Activated CD4-positive, alpha-beta T cell treated with anti-CD3 and anti-CD28 coated beads for 48 hours (primary cell): ENCODE measurements at places on chromosomes 4 and X.
A peak's percentile ranks its signal among the peaks of the same experiment; 100 is the strongest.

- DNase-seq, result no peak
Observed at GRCh38 chr4:168859888-168860694, 150.0 kb downstream of the CBR4 start.

GRCh38 chr4:144362366-144362765 is 221.8 kb upstream of the GYPA start:
- no peak for DNase-seq

DNA sequence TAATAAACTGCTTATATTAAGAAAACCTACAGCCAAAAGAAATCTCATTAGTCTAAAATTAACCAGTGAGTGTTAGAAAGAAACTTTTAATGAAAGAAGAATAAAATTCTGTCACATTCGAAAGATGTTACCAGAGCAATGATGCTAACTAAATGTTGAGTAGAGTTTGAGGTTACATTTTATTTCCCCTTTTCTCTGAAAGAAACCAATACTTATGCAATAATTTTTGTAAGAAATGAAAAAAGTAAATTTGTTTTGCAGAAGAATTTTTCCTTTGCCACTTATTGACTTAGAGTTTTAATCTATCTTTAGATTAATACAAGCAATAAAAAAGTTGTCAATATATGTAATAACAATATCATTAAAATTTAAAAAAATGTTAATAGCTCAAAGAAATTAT is 574.0 kb upstream of the GALNTL6 start:
- no peak for DNase-seq

GRCh38 chr4:155405059-155405458 is 28.3 kb upstream of the MAP9 start:
- no peak for DNase-seq

GRCh38 chr4:48910511-48910910 is 3.9 kb upstream of the OCIAD2 start:
- DNase-seq, result no peak

GRCh38 chrX:31872007-31872406 is 800.2 kb upstream of the FTHL17 start:
- DNase-seq, result no peak

- no peak for DNase-seq
Observed at GRCh38 chr4:99983289-99983943, 33.3 kb upstream of the H2AZ1 start.

DNA sequence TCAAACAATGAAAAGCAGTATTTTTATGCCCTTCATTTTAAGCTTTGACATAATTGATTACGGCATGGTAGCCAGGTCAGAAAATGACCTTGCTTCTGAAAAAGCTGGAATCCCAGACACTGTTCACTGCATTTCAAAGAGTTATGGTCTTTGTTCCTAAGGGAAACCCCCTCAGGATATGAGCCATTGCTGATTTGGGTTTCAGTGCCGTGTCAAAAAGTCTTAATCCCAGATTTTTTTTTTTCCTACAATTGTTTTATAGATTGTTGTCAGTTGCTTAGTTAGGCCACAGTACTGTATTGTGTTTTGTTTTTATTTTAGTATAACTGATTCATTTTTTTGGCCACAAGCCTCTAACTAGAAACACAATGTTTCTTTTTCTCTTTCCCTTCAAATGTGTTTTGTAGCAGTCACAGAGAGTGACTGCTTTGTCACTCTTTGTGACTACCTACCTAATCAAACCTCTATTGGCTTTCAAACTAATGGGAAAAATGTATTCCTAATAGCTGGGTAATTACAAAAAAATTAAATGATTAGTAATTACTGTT is 10.3 kb downstream of the WDR44 start:
- DNase-seq, result no peak

GRCh38 chr4:86319390-86319789 is 40.5 kb downstream of the MAPK10 start:
- DNase-seq, result no peak

GRCh38 chrX:4091046-4091760 is 377.8 kb upstream of the PRKX start:
- no peak for DNase-seq

GRCh38 chr4:25058796-25059195 is 28.1 kb upstream of the LGI2 start:
- DNase-seq, result no peak

GRCh38 chr4:100981447-100982204 is 365.7 kb downstream of the PPP3CA start:
- DNase-seq, result no peak

DNA sequence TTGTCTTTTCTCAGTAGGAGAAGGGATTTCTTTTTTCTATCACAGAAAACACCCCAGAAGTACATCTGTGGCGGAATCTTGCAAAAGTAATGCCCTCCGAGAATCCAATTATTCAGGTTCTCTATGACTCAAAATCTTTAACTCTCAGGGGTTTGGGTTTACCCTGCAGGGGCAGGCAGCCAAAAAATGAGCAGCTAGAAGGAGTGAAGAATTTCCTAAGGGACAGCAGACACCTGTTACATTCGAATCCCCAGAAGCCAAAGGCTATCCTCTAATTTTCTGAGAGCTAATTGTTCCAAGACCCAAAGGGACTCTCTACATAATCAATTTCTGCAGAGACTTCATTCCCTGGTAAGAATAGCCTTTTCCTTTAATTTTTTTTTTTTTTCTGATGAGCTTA is 27.5 kb upstream of the CBR4 start:
- DNase-seq, result no peak

DNA sequence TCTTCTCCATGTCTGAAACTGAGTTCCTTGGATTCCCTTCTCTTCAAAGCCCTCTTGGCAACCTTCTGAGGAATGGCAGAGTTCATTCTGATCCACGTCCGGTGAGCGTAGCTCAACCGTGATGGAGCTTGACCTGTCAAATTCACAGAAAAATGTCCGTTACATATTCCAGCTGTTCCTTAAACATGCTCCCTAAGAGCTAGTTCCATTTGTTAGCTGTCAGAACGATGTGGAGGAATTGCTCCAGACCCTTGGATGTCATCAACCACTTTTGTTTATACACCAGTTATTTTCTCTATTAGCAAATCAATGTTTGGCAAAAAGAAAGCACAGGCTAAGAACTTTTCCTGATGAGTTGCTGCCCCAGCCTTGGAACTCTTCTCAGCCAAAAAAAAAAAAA is 50.1 kb downstream of the NHS start:
- no peak for DNase-seq

DNA sequence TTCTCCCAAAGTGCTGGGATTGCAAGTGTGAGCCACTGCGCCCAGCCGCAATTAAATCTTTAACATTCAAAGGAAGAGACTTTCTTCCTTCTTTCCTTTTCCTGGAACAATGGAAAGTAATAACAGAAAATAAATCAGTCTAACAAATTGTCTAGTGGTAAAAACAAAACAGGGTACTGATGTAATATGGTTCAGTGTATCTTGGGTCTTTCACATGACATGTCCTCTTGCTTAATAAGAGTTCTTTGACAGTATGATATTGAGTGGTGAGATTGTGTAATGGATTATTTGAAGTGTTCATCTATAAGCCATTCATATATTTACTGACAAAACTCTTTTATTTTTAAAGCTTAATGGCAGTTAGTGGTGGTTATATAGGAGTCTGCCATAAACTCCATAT is 256.6 kb downstream of the SPRY1 start:
- DNase-seq, result no peak

DNA sequence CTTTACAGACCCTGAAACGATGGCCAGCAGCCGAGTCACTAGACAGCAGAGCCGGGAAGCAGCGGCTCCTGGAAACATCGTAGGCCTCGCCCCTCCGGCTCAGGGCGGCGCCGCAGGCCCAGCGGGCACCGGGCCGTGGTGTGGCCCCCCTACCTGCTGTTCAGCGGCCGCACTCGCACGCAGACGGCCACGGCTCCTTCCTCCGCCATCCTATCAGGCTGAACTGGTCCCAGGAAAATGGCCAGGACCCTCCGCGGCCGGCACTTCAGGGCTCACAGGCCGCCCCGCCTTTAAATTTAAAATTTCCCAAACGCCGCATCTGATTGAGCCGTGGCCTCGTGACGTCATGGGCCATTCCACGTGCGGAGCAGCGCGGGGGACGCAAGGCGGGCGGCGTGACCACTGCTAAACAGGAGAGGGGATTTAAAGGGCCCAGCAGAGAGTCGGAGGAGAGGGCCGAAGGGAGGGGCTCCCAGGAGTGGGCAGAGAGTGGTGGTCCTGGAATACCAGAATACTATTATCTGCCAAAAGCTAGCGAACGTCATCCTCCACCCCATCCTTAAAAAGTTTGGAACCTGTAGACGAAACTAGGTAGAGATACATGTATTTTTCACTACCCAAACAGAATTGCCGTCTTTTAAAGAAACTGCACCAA is at the start of gene CENPE:
CENPE (minus strand) TSS at position 233 of the 655 bp plus-strand sequence; CDS start at position 209, 24 bp downstream.
- DNase-seq, result peak; percentile 91

DNA sequence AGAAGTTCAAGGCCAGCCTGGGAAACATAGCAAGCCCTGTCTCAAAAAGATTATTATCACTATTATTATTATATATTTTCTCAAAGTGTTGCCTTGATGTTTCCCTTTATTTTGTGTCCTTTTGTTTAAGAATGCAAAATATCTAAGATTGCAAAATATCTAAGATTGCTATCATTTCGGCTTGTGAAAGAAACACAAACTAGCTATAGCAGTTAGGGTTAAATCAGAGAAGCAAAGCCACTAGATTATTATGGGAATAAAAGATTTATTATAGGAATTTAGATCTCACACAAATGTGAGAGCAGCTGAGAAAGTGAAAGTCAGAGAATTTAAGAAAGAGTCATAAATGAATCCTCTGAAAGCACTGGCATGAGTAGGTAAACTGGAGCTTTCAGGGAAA is 18.0 kb upstream of the TMEM184C start:
- no peak for DNase-seq

DNA sequence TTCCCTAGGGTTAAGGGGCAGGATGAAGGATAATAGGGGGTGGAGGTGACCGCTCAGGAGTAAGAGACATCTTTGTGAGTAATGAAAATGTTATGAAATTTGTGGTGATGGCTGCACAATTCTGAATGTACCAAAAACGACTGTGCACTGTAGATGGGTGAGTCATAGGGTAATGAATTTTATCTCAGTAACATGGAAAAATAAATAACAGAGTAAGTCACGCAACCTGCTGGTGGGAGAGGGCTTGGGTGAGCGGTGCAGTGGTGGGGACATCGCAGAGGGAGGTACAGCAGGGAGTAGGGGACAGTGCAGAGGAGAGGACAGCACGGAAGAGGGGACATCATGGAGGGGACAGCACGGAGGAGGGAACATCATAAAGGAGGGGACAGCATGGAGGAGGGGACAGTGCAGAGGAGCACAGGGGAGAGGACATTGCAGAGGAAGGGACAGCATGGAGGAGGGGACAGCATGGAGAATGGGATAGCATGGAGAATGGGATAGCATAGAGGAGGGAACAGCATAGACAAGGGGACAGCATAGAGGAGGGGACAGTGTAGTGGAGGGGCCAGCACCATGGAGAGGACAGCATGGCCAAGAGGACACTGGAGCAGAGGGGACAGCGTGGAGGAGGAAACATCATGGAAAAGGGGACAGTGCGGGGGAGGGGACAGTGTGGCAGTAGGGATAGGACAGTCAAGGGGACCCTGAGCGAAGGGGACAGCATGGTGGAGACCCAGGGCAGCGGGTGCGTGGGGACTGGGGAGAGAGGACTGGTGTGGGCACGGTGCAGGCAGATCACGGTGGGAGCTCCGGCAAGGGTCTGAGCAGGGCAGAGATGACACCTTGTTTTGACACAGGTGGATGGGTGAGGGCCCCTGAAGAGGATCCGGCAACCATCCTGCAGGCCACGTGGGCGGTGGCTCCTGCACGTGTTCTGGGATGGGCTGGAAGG is 68.5 kb upstream of the MXD4 start:
- DNase-seq, result no peak

DNA sequence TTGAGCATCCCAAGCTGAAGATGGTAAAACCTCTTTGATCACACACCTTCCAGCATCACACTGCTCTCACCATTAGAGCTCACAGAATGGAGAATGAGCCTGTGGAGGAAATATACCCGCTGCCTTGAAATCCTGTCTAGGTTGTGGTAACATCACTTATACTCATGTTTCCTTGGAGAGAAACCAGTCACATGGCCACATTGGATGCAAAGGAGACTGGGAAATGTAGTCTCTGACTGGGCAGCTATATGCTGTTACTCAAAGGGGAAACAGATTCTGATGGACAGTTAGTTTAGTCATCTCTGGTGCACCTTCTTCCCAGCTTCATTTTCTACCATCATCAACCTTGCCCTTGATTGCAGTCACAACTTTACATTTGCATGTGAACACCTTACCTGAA is 286.3 kb downstream of the ANKRD50 start:
- no peak for DNase-seq

DNA sequence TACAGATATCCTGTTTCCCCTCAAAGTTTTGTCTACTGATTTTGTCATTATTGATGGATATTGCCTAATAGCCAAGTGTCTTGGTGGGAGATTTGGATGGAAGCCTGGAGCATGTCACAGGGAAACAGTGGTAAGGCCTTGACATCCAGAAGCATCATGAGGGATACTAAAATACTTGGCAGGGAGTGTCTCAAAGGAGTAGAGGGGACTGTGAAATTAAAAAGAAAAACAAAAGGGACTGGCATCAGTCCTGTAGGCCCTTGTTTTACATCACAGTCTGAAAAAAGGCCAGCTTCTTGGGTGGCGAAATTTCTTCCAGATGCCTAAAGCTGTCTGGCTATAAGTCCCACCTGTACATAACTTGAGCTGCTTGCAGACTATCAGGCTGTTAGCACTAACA is 83.8 kb downstream of the GUCY2F start:
- DNase-seq, result no peak

DNA sequence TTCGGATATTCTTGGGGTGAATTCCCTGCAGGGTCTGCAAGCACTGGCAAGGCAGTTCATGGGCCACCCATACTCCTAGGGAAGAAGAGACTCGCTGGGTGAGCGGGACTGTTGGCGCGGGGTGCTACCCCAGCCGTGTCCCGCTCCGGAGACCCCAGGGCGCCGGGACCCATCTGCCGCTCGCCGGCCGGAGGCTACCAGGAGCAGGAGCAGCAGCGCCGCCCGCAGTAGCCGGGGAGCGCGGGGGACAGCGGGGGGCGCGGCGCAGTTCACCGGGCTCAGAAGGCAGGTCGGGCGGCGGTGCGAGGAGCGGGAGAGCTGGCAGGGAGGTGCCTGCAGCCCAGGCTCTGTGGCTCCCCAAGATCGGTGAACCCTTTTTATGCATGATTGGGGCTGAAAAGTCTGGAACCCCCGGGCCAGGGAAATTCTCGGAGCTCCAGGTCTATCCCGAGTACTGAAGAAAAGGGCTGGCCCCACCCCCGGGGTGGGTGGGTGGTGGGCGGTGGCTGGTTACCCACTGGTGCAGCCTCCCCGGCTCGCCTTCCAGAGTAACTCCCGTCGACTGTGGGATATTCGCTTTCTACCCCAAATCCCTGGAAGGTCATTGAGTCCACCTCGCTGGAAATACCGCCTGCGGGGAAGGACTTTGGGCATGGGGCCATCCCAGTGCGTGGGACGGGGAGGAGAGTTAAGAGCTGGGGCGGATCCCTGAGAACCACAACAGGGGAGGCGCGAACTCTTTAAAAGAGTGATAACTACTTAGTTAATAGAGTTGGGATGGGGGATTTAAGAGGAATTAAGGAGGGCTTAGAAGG is 37.6 kb downstream of the PF4 start:
- no peak for DNase-seq

GRCh38 chrX:46386511-46386910 is 158.7 kb downstream of the ZNF674 start:
- no peak for DNase-seq

- no peak for DNase-seq
Observed at GRCh38 chrX:30637874-30638815, 15.1 kb upstream of the GK start.
